ENCODE measurements at places on chromosomes 12 and 14.

GRCh38 chr12:31756977-31757420 lies 28.2 kb upstream of the AMN1 start:
- no peak overlapping the region for H3K27ac ChIP-seq
- no peak for DNase-seq
- no peaks in the 10 kb centered on the region for H3K27me3 ChIP-seq

DNA sequence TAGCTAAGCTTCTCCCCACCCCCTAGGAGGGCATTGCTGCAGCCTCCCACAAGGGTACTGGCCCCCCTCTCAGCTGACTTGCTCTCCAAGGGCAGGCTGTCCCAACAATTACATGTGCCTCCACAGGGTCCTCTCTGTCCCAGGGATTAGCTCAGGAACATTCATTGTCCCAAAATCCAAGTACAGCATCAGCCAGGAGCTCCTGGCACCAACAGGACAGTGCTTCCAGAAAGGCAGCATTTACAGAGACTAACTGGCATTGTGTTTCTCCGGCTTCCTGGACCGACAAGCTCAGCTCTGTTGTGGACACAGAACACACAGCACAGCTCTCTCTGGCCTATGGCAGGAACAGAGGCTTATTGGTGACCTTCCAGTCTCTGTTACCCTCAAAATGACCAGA lies 21.7 kb downstream of the ABCD4 start:
- peaks cover 28% of the 10 kb centered on the region for H3K36me3 ChIP-seq
- no peak overlapping the region for H3K4me3 ChIP-seq
- no peaks in the 10 kb centered on the region for H3K4me1 ChIP-seq
- H3K27ac ChIP-seq: no peak overlapping the region

DNA sequence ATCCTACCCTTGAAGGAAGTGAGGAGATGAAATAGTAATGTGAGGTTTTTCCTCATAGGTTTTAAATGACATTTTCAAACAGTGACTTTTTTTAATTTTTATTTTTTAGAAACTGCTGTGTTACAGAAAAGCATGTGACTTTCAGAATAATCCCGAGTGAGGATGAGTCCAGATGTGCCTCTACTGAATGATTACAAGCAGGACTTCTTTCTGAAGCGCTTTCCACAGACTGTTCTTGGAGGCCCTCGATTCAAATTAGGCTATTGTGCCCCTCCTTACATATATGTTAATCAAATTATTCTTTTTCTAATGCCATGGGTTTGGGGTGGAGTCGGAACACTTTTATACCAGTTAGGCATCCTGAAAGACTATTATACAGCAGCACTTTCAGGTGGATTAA lies 15.8 kb downstream of the PCNX4 start:
- H3K4me3 ChIP-seq: no peak overlapping the region
- no peaks in the 10 kb centered on the region for H3K27me3 ChIP-seq
- peaks cover 22% of the 10 kb centered on the region for H3K4me1 ChIP-seq
- H3K27ac ChIP-seq: no peak overlapping the region
- H3K36me3 ChIP-seq: peaks cover 23% of the 10 kb centered on the region

- no peaks in the 10 kb centered on the region for H3K27me3 ChIP-seq
- no peak overlapping the region for H3K27ac ChIP-seq
- H3K4me1 ChIP-seq: peaks cover 12% of the 10 kb centered on the region
- no peak for DNase-seq
- H3K4me3 ChIP-seq: no peak overlapping the region
Observed at GRCh38 chr12:39622306-39622705, 2.7 kb upstream of the ABCD2 start.

DNA sequence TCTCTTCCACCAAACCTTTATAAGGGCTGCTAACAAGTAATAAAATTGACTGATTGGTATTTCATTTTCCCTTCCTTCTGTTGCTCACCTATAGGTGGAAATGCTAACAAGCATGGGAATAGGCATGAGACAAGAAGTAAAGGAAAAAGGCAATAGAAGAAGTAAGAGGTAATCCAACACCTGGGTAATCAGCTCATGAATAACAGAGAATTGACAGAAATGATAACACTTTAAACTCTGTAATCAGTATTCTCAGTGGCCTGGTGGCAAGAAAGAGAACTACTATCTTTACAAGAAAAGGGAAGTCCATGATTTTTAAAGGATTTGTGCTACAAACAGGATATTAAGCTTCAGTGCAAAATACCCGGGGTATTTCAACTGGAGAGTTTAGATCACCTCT lies 737.8 kb downstream of the RERGL start:
- no peaks in the 10 kb centered on the region for H3K27me3 ChIP-seq
- no peak overlapping the region for H3K4me3 ChIP-seq
- H3K27ac ChIP-seq: no peak overlapping the region
- no peaks in the 10 kb centered on the region for H3K4me1 ChIP-seq
- H3K36me3 ChIP-seq: no peaks in the 10 kb centered on the region

DNA sequence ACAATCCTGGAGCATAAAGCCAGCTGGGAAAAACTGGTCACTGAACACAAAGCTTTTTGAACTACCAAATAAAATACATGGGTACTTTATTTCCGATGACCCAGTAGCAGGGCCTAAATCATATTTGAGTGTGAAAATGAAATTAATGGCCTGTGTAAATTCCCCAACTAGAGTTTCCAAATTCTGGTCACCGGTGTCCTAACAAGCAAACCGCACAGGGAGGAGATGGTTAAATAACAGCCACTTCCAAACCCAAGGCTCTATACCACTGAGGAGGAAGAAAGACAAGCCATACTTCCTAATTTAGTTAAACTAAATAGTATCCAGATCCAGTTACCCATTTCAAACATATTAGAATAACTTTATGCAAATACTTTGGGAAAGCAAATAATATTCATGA lies 40.1 kb upstream of the DUSP6 start:
- no peaks in the 10 kb centered on the region for H3K27me3 ChIP-seq
- no peaks in the 10 kb centered on the region for H3K4me1 ChIP-seq
- H3K36me3 ChIP-seq: no peaks in the 10 kb centered on the region

DNA sequence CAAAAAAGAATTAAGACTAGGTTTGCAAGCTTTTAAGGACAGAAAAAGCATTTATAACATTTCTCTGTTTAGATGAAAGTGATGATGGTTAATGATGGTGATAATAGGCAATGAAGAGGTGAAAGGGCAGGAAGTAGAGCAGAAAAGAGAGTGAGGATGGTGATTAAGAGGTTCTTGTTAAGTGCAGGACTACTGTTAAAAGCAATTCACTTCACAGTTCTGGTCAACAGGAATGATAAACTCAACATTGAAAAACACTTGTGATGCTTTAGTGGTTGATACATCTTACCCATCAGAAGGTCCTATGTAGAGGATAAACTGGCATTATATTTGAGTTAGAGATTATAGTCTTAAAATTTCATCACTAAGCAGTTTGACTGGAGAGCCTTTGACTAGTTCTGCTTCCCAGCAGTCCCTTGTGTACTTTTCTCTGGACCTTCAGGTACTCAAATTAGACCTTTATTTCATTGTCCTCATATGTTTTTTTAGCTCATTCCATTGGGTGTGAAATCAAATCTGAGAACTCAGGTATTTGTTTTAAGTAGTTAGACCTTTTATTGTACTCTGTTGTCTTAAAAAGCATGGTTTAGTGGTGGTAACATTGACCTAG lies 10.9 kb downstream of the RAP1B start:
- no peak overlapping the region for H3K27ac ChIP-seq
- H3K4me1 ChIP-seq: no peaks in the 10 kb centered on the region
- no peak overlapping the region for H3K4me3 ChIP-seq
- no peak for DNase-seq

DNA sequence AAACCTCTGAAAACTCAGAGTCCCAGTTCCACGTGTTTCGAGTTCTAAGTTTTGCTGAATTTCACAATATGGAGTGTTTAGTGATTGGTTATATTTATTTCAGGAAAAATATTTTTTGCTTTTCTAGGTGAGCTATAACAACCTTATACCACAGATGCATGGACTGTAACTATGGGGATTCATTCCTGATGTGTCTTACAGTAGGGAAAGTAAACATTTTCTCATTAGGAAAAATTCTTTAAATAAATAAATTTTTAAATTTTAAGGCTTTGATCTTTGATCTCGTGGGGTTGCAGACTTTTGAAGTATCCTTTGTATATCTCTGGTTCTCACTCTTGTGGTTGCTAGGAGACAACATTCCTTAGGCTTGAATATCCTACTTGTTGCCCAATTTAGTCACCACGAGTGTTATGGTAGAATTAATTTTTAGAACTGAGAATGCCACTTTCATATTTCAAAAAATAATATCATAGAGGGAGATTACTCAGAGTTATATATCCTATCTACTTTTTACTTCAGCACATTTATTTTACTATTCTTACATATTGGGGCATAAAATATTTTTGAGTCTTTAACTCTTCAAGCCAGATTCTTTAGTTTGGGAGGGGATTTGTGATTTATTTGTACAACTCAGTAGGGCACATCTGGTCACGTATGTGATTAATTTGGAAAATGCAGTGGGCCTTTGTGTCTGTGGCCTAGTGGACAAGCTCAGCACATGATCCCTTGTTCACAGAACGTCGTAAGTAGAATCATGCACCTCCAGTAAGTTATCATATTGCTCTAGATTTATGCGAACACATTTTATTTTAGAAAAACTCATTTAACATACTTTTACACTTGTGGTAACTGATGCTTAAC lies 224.0 kb downstream of the TTC6 start:
- no peak for DNase-seq
- peaks cover 8% of the 10 kb centered on the region for H3K4me1 ChIP-seq
- no peaks in the 10 kb centered on the region for H3K36me3 ChIP-seq
- H3K4me3 ChIP-seq: no peak overlapping the region
- no peak overlapping the region for H3K27ac ChIP-seq

DNA sequence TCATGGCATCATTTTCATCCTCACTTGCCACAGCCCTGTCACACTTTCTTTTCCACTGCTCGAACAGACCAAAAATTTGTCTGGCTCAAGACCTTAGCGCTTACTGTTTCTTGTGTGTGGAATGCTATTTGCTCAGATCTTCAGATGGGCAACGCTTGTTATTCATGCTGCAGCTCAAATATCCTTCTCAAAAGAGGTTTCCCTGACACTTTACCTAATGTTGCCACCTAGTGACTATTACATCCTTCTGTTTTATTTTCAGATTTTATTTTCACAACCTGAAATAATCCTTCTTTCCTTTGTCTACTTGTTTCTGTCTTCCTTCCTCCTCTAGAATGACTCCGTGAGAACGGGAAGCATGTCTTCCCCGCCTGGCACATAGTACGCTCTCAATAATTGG lies 5.6 kb downstream of the FBXO33 start:
- no peak overlapping the region for H3K4me3 ChIP-seq
- no peaks in the 10 kb centered on the region for H3K27me3 ChIP-seq
- H3K27ac ChIP-seq: no peak overlapping the region
- no peaks in the 10 kb centered on the region for H3K4me1 ChIP-seq
- DNase-seq: no peak
- no peaks in the 10 kb centered on the region for H3K36me3 ChIP-seq

DNA sequence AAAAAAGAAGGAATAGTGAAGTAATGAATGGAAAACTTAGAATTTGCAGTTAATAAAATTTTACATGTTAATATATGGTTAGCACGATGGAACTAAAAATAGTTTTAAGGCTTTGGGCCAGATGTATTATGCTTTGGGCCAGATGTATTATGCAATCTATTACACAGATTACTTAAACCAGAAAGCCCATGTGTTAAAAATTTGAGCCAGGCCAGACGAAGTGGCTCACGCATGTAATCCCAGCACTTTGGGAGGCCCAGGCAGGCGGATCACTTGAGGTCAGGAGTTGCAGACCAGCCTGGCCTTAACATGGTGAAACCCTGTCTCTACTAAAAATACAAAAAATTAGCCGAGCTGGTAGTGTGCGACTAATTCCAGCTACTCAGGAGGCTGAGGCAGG lies 17.2 kb downstream of the IFT81 start:
- no peaks in the 10 kb centered on the region for H3K27me3 ChIP-seq
- no peaks in the 10 kb centered on the region for H3K4me1 ChIP-seq
- peak overlapping the region; percentile 47 for H3K27ac ChIP-seq
- peak; percentile 85 for DNase-seq
- peaks cover 23% of the 10 kb centered on the region for H3K36me3 ChIP-seq
- H3K4me3 ChIP-seq: no peak overlapping the region

- no peaks in the 10 kb centered on the region for H3K4me1 ChIP-seq
- no peaks in the 10 kb centered on the region for H3K27me3 ChIP-seq
- no peak overlapping the region for H3K4me3 ChIP-seq
Observed at GRCh38 chr14:80213602-80214001, 2.3 kb upstream of the DIO2 start.

GRCh38 chr12:80364056-80364455 lies 80.0 kb upstream of the PTPRQ start:
- H3K27ac ChIP-seq: no peak overlapping the region
- H3K4me1 ChIP-seq: no peaks in the 10 kb centered on the region
- H3K36me3 ChIP-seq: no peaks in the 10 kb centered on the region
- DNase-seq: no peak
- no peaks in the 10 kb centered on the region for H3K27me3 ChIP-seq

DNA sequence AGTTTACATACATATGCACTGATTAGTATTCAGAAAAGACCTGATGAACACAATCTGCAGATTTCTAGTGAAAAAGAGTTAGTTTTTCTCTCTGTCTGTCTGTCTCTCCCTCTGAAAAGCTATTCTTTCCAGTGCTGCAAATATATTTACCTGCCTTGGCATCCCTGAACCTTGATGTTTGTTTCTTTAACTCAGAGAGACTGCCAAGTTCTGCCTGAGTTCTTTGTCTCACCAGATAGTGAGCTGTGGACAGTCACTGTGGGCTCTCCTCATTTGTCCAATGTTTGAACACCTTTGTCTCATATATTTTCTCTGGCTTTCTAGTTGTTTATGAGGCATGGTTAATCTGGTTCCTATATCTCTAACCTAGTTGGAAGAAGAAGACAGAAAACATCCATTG lies 250.4 kb downstream of the SOX5 start:
- DNase-seq: no peak
- H3K27me3 ChIP-seq: no peaks in the 10 kb centered on the region
- H3K27ac ChIP-seq: no peak overlapping the region
- no peaks in the 10 kb centered on the region for H3K4me1 ChIP-seq
- no peak overlapping the region for H3K4me3 ChIP-seq
- H3K36me3 ChIP-seq: no peaks in the 10 kb centered on the region

DNA sequence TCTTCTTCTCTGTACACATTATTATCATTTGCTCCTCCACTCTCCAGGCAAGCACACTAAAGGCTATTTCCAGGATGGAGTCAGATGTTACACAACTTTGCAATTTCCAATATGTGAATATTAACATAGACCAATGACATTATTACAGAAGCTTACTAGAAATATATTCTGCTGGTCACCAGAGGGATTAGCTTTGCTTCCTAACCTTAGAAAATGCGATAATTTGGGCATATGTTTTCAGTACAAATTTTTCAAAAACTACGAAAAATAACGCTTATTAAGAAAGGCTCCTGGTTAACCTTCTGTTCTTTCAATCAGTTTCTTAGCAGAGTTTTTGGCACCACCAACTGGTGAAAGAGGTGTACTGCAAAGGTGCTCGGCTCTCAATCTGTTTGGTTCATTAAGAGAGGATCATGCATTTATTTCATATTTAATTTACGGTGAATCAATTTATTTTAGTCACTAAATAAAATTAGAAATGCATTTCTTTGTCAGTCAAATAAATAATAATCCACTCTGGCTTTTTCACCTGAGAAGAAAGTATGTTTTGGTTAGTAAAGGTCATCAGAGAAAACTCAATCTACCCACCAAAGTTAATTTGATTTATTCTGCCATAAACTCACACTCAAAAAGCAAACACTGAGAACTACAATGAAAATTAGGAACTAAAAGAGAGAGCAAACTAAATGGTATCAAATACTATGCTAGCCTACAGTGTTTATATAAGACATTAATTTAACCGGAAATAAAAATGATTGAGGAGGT lies 39.2 kb downstream of the EFCAB11 start:
- peak; percentile 82 for DNase-seq
- no peak overlapping the region for H3K4me3 ChIP-seq
- H3K27me3 ChIP-seq: no peaks in the 10 kb centered on the region
- H3K4me1 ChIP-seq: peaks cover 16% of the 10 kb centered on the region
- no peaks in the 10 kb centered on the region for H3K36me3 ChIP-seq

- H3K4me3 ChIP-seq: no peak overlapping the region
- H3K36me3 ChIP-seq: no peaks in the 10 kb centered on the region
- H3K27ac ChIP-seq: peak overlapping the region; percentile 32
- H3K27me3 ChIP-seq: no peaks in the 10 kb centered on the region
Observed at GRCh38 chr12:75724928-75725312, 213.5 kb upstream of the KRR1 start.

Measured in right atrium auricular region (tissue), 2 donors.